ENCODE measurements at places on chromosomes 11 and 22. TPM values are rescaled to one million over a fixed set of nuclear protein-coding genes. Genes with fewer than 3 reads are reported as not detected.

DNA sequence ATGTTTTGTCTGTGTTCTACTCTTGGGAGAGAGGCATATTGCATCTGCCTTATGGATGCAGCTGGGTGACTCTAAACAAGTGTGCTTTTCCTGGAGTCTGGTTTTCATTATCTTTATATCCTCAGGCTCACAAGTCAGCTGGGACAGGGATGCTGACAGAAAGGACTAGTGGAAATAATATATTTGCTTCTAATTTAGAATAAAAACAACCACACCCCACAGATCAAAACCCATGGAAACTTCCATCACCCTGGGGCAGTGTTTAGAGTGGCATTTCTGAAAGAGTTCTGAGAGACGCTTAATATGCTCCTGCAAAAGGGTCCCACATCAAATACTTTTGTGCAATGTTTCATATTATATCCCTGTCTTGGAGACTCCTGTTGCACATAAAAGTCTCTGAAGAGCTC lies 20.8 kb downstream of the KCNE3 start:
- DNase-seq: no peak

DNA sequence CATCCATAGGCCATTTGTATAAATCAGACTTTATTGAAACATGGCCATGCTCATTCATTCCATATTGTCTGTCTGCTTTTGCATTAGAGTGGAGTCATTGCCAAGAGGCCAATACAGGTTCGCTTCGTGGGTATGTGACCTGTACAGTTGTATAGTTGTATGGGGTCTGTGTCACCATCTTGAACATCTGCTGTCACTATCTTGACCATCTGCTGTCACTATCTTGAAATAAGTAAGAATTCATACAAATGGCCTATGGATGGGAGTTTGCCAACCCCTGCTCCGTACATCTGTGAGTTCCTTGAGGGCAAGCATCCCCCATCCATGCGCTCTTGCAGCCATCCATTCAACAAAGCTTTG lies 44.4 kb upstream of the ANO1 start:
- DNase-seq: peak; percentile 38

The MYO7A gene
- total RNA-seq: 38.5 TPM

The PRG3 gene
- not detected for total RNA-seq

The SYCE3 gene
- 0.45 TPM for total RNA-seq

The TMEM218 gene
- 9.3 TPM for total RNA-seq

Measured in left lobe of liver (tissue), 2 donors.